ENCODE measurements at places on chromosomes 11 and 22. TPM values are rescaled to one million over a fixed set of nuclear protein-coding genes. Genes with fewer than 3 reads are reported as not detected.

The KBTBD3 gene
- total RNA-seq = 3.1 TPM

The CD3D gene
- 4.0 TPM for total RNA-seq

The ELMOD1 gene
- total RNA-seq = not detected

The DNHD1 gene
- 4.9 TPM for total RNA-seq

The UPK3A gene
- not detected for total RNA-seq

The DUSP8 gene
- 0.76 TPM for total RNA-seq

The TCN1 gene
- 45.8 TPM for total RNA-seq

The CDHR5 gene
- total RNA-seq = not detected

The THY1 gene
- total RNA-seq = 3.6 TPM

The APLNR gene
- total RNA-seq = 1.8 TPM

The SAA4 gene
- total RNA-seq = 0.64 TPM

The CHST1 gene
- 3.0 TPM for total RNA-seq

The ZBTB16 gene
- 5.4 TPM for total RNA-seq

The OR2AG1 gene
- total RNA-seq = not detected

The DMC1 gene
- total RNA-seq = 1.1 TPM

Data from esophagus mucosa (tissue), 1 donor.